Fibroblast of villous mesenchyme (primary cell): ENCODE measurements at places on chromosomes 2 and 18. TPM values are rescaled to one million over a fixed set of nuclear protein-coding genes. Genes with fewer than 3 reads are reported as not detected.

The ABCG5 gene
- total RNA-seq, result not detected in 2 replicates

DNA sequence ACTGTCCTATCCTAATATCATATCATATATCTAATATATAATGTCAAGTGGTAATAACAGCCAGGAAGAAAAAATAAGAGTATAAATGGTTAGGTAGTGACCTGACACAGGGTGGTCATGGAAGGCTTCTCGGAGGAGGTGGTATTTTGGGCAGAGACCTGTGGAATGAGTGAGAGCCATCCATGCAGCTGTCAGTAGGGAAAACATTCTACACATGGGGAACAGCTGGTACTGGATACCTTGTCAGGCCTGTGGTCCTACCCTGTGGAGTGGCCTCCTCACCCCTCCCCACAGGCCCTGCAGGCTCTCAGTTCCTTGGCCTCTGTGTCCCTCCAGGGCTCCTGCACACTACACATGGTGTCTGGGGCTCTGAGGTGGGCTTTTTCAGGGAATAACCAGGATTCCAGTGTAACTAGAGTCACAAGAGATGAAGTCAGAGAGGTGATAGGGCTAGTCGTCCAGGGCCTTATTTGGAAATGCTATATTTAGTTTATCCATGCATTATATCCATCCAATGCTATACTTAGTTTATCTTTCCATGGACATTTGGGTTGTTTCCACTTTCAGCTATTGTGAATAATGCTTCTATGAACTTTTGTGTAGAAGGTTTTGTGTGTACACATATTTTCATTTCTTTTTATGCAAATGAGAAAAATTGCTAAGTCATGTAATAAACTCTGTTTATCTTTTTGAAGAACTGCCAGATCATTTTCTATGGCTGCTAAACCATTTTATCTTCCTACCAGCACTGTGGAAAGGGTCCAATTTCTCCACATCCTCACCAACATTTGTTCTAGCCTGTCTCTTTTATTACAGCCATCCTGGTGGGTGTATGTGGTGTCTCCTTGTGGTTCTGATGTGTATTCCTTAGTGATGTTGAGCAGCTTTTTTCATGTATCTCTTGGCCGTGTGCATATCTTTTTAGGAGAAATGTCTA is 75.6 kb downstream of the TPGS2 start:
- no peak for DNase-seq

DNA sequence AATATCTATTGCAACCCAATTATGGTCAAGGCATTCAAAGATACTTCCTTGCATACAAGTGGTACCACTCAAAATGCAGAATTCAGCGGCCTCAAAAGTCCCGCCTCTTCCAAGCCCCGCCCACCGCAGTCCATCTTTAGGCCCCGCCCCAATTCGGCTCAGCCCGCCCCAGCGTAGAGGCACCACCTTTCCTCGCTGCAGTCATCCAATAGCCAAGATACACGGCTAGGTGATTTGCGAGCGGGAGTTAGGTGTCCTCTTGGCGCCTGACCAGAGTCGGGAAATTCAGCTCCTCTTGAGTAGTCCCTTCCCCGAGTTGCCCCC is 431 bp upstream of the SEC11C start:
- peak; percentile 77 for DNase-seq

The TRABD2A gene
- 1.3 and 1.7 TPM in 2 replicates for total RNA-seq

The RAB17 gene
- total RNA-seq, result 0.43 and 0.64 TPM in 2 replicates

- peak; percentile 17 for DNase-seq
Measured at GRCh38 chr2:165989851-165990250, 36.3 kb upstream of the TTC21B start.

DNA sequence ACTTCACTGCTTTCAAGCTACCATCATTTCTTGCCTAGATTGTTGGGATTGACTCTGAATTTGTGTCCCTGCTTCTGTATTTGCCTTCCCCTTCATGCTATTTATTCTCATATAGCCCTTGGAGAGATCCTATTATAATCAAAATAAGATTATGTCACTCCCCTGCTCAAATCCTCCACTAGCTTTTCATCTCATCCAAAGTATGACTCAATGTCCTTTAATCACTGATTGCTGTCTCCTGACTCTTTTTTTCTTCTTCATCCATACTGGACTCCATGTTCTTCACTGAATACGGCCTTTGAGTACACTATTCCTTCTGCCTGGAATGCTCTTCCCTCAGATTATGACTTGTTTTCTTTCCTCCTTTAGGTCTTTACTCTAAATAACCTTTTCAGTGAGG is 5.0 kb downstream of the RBKS start:
- DNase-seq, result peak; percentile 12

GRCh38 chr2:23469142-23469540 is 84.2 kb downstream of the KLHL29 start:
- DNase-seq, result no peak

The FEV gene
- total RNA-seq, result not detected in 2 replicates

The MC4R gene
- total RNA-seq, result not detected in 2 replicates
